ENCODE measurements at places on chromosomes 4 and X. TPM values are rescaled to one million over a fixed set of nuclear protein-coding genes. Genes with fewer than 3 reads are reported as not detected.

- DNase-seq, result no peak
Observed at GRCh38 chr4:178976861-178977260, 1534.6 kb upstream of the AGA start.

CLNK gene
- total RNA-seq, result not detected

- DNase-seq, result no peak
Observed at GRCh38 chr4:84905646-84906045, 60.8 kb downstream of the WDFY3 start.

- DNase-seq, result no peak
Observed at GRCh38 chr4:76725039-76725438, 172.9 kb downstream of the SOWAHB start.

GRCh38 chr4:66451741-66452140 lies 781.5 kb upstream of the EPHA5 start:
- DNase-seq, result no peak

DNA sequence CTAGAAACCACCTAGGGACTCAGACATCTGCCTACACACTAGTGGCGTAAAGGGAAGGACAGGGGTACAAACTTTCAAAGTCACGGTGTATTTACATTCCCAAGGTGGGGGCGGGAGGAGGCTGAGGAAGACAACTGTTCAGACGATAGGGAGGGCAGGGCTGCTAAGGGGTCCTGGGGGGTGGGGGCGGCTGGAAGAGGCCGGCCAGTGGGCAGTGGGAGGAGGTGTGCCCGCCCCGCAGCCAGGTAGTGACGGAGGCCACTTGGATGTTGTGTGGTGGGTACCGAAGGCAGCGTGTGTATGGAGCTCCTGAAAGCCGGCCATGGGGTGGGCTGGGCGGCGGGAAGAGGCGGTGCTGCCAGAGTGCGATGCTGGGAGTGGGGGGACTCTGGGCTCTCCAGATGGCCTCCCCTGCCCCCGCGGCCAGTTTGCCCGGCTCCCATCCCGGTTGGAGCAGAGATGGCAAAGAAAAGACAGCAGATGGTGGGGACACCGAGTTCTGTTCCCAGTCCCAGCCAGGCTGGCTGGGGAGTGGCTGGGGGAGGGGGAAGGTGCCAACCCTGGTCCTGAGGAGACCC lies 24.2 kb downstream of the L1CAM start:
- no peak for DNase-seq

GRCh38 chrX:20374900-20375438 lies 108.3 kb upstream of the RPS6KA3 start:
- no peak for DNase-seq

- no peak for DNase-seq
Observed at GRCh38 chr4:159110961-159111360, 8.1 kb downstream of the RAPGEF2 start.

- DNase-seq, result no peak
Observed at GRCh38 chr4:116082808-116083366, 969.5 kb upstream of the NDST4 start.

DNA sequence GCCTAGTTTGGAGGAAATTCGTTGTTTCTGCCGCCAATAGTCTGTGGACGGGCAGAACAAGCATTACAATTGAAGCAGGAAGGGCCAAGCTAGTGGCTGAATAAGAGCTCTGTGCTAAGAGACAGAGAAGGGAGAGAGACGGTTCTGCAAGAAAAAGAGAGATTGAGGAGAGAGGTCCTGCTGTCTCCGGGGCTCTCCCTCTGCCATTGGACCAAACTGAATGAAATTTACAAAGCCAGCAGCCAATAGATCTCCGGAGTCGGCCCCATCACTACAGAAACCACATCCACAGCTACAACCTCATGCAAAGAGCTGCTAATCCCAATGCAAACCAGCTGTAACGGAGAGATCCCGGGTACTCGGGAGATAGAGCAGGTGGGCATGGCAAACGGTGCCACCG lies at the start of gene NLGN4X:
TSS of gene NLGN4X (minus strand) at position 148 of the 400 bp plus-strand sequence. CDS start 77,401 bp downstream, outside the sequence.
- DNase-seq, result no peak

- no peak for DNase-seq
Observed at GRCh38 chr4:95939141-95939540, 99.2 kb downstream of the PDHA2 start.

GPR78 gene
- not detected for total RNA-seq

SOWAHB gene
- total RNA-seq, result not detected

DNA sequence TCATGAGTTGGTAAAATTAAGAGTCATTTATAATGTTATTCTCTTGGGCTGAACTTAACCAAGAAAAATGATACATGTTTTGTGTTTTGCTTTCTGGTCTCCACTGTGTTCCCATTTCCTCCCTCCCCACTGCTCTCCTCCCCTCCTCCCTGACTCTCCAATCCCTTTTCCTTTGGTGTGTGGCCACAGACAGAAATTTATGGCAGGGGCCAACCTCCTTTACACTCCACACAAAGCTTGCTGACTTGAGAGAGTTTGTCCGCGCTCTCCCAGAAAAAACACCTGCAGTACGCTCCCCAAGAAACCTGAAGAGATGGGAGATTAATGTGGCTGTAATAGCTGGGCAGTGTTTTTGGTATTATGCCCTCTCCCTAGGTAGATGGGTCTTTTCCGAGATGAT lies 88.9 kb downstream of the ALPK1 start:
- DNase-seq, result no peak

DNA sequence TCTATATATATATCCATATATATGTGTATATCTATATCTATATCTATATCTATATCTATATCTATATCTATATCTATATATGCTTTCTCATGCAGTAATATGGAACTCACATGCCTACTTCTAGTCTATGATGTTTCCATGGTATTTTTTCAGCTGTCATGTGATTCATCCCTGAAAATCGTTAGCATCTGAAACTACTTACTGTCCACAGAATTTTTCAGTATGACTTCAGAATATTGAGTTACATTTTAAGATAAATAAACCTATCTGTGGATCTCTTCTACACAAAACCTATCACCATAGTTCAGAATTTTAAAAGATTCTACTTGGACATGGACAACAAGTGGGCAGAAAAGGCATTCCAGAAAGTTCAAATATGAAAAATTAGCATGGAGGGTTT lies 855.1 kb upstream of the INTU start:
- no peak for DNase-seq

GRCh38 chr4:113248320-113248719 lies 198.9 kb downstream of the ANK2 start:
- no peak for DNase-seq

PIR gene
- 20.0 TPM for total RNA-seq

DNA sequence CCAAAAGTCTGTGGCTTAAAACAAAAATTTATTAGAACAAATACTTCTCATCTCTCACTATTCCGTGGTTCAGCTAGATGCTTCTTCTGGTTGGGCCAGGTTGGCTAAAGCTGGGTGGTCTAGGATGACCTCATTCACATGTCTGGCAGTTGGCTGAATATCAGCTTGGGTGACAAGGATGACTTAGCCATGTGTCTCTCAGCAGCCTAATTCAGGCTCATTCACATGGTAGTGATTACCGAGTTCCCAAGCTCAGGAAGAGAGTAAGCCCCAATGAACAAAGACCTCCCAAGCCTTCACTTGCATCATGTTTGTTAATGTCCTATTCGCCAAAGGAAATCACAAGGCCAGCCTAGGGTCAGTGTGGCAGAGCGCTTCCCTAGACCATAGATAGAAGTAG lies 119.4 kb downstream of the FANCB start:
- no peak for DNase-seq

DNA sequence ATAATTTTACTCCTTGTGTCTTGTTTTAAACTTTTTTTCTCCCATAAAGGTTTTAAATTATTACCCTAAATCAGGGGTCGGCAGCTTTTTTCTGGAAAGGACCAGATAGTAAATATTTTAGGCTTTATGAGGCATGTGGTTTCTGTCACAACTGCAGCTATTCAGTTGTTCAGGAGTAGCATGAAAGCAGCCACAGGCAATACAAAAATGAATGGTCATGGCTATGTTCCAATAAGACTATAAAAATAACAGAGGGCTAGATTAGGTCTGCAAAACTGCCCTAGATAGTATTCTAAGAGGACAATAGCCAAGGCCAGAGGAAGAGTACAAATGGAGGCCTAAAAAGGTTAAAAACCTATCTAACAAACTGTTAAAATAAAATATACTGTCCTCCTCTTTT lies 24.6 kb downstream of the HERC5 start:
- no peak for DNase-seq

SAGE1 gene
- total RNA-seq, result not detected

GRCh38 chrX:136627409-136627808 lies 20.5 kb upstream of the CD40LG start:
- no peak for DNase-seq

DNA sequence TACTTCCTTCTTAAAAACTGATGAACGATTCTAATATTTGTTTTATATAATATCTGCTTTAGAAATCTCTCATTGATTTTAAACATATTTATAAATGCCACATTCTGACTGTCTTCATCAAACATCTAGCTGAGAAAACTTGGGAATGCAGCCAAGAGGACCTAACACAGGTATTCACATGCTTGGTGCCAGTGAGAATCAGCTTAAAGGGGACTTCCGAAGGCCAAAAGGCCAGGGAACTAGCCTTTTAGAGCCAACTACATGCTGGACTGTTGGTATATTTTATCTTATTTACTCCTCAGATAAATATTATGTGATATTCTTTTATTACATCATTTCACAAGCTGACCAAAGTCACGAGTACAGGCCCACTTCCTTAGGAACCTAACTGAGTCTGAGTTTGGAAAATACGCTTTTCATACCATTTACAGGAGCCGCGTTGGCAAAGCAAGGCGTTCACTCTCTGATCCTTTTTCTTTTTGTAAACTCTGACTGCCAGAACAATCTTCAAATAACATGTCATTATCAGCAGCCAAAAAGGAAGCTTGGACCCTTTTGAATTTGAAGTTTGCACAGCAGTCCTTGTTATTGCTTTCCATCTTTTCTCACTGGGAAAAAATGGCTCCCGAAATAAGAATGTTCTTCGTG lies 41.1 kb upstream of the PDLIM3 start:
- DNase-seq, result no peak

DNA sequence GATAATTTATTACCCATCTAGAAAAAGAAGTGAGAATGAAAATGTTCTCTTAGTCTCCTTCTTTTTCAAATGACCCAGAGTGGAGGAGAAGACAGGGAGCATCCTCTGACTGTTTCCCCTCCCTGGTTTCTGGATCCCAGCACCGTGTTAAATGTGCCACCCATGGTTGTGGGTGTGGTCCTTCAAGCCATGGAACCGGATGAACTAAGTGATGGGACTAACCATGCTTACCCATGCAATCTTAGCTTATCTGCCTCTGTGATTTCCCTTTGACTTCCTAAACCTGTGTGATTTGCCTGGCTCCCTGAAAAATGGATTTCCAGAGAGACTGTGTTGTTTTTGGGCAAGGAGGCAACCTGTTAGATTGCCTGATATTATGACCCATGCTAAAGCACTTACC lies 437.1 kb downstream of the MAGEB5 start:
- no peak for DNase-seq

GRCh38 chr4:151475035-151475714 lies 66.2 kb downstream of the FHIP1A start:
- no peak for DNase-seq

ZNF81 gene
- 4.9 TPM for total RNA-seq

GRCh38 chr4:167989815-167990214 lies 102.5 kb upstream of the ANXA10 start:
- no peak for DNase-seq

DNA sequence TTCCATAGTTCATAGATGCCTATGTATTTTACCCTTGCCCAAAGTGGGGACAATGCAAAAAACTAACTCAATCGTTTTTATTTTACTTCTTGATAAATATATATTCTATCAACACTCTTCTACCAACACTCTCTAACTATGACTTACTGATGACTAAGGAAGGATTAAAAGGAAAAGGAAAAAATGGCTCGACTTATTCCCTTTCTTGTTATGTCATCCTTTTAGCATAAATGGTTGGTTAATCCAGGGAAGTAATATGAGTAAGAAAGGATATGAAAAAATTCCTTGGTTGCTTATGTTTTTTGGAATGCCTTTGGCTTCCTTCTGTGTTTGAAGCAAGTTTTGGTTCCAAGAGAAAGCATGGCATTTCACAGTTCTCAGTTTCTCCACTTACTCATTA lies 1087.1 kb downstream of the C4orf33 start:
- DNase-seq, result no peak

- DNase-seq, result no peak
Observed at GRCh38 chrX:153955228-153955732, 10.8 kb upstream of the RENBP start.

DCAF12L2 gene
- total RNA-seq, result 0.24 TPM

- no peak for DNase-seq
Observed at GRCh38 chr4:145888393-145888792, 50.2 kb downstream of the ZNF827 start.

IL15 gene
- total RNA-seq, result 3.9 TPM

DNA sequence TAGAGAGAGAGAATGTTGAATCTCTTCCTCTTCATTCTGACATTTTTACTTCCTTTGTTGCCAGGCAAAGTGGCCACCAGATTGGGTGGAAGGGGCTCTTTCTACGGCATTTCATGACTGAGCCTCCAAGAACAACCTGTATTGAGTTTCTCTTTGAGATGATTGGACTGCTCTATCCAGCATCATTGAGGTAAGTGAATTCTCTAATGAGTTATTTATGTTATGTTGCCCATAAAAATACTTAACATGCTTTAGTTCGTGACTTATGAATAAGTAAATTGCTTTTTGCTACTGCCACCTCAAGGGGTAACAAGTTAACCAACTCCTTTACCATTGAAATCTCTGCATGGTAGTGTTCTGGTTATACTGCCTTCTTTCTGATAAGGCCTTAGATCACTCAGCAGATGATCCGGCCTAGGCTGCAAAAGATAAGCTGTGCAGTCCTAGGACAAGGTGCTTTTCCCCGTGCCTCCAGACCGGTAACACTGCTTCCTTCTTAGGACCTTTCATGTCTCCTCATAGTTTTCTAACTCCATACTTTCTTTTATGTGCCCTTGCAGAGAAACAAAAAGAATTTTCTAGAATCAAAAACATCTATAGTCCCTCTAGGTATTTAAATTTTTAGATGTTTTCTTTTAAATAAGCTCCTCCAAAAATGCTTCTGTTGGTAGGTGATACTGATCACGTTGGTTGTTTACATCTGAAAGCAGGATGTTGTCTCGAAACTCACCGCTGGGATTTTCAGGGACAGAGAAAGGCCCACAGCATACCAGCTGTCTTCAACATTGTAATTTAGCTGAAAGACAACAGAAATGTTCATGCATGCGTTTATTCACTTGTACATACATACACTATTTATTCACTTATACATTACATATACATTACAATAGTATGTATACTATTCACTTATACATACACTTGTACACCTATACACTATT lies 157.1 kb upstream of the RBPJ start:
- no peak for DNase-seq

WDR45 gene
- total RNA-seq, result 131 TPM

- DNase-seq, result no peak
Observed at GRCh38 chrX:39626749-39627148, 471.0 kb downstream of the BCOR start.

GRCh38 chr4:8316251-8316771 lies 46.8 kb downstream of the HTRA3 start:
- DNase-seq, result no peak

GATA1 gene
- not detected for total RNA-seq

- no peak for DNase-seq
Observed at GRCh38 chrX:109840585-109840984, 107.5 kb upstream of the ACSL4 start.
